ENCODE measurements at places on chromosomes 13 and 19.

GRCh38 chr13:45092663-45093062 lies 27.6 kb upstream of the GTF2F2 start:
- DNase-seq, result no peak

DNA sequence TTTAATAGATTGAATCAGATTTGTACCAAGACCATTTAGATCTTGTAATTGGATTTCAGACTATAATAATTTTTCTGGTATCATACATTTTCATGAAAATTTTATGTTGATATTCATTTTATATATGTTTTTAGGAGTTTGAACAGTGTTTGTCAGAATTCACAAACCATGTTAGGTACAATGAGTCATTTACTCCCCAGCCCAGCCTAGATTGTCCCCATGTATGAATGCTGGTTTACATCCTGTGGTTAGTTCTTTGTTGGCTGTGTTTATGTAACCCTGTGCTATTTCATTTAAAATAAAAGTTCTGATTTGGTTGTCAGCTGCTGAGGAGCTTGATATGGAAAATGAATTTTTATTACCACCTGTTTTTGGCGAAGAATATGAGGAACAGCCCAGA lies 96.7 kb downstream of the GJA3 start:
- no peak for DNase-seq

DNA sequence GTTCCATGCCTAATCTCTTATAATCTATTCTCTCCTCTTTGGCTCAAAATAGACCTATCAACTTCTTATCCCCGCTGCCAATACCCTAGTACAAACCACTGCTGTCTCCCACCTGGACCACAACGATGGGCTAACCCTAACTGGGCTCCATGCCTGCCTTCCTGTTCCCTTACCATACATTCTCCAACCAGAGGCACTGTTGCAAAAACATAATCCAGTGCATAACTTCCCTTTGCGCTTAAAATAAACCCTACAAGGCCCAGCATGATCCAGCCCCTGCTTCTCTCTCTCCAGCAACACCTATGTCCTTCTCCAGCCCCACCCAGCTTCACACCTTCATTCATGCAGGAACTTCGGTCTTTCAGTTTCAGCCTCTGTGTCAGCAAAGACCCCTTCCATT lies 27.4 kb upstream of the CEBPA start:
- no peak for DNase-seq

DNA sequence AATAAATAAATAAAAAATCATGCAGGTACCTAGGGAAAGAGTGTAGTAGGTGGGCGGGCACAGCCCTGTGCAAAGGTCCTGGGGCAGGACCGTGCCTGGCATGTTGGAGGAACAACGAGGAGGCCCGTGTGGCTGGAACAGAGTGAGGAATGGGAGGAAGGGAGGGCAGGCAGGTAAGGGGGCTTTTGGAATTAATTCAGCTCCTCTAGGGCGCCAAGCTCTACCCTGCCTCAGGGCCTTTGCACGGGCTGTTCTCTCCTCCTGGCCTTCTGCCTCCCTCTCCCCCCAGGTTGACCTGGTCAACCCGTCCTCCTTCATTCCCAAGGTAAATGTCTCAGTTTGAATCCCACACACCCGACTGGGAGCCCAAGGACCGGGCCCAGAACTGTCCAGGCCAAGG lies 31.1 kb upstream of the SEMA6B start:
- no peak for DNase-seq

DNA sequence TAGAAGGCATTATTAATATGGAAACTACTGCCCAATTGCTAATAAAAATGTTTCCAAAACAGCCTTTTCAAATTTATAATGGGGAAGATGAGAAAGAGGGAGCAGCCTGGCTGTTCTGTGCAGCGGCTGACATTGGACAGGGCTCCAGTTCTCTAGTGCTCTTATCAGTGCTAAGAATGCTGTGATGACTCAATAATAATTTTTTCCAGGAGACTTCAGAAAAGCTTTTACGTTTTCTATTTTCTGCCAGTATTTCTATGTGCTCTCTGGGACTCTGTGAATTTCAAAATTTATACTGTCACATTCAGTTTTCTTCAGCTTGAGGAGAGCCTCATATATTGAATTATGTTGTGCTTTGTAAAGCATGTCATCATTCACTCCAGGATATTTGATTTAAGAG lies 209.6 kb downstream of the VWA8 start:
- no peak for DNase-seq

GRCh38 chr19:10503002-10503789 lies at the start of gene KEAP1:
KEAP1 (minus strand) TSS chr19:10503356; CDS start chr19:10500033, 3,323 bp downstream.
- peak; percentile 84 for DNase-seq

- no peak for DNase-seq
These were observed 50.0 kb upstream of the WDFY2 start for GRCh38 chr13:51534041-51534817.

DNA sequence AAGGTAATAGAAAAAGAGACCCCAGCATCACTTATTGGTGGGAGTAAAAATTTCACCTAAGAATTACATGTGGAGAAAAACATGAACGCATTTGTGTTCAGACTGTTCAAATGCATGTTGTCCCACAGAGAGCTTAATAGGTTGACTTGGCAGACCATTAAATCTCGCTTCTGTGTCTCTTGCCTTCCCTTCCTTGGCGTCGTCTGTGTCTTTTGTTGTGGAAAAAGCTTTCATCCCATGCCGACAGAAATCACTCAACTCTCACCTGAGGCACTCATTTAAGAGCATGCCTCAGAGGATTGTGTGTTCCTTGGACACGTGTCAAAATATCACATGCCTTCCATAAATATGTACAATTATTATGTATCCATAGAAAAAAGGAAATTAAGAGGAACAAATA lies 24.4 kb upstream of the CACNA1A start:
- DNase-seq, result peak; percentile 59

DNA sequence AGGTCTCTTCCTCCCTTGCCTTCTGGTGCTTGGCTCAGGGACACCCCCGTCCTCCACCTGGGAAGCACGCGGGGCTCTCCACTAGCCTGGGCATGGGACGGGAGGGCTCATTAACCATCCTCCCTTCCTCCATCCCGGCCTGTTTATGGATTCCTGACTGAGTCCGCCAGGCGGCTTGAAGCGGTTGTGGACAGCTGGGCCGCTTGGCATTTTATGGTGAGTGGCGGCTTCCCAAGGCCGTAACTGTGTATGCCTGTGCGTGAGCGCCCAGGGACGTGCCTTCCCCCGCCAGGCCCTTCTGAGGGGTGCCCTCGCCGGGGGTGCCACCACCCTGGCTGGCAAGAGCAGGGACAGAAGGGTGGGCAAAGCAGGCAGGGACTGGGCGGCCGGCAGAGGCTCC lies 202.8 kb downstream of the URI1 start:
- DNase-seq, result no peak

GRCh38 chr19:2798733-2799132 lies 13.4 kb downstream of the THOP1 start:
- DNase-seq, result no peak

- peak; percentile 91 for DNase-seq
These were observed 511 bp downstream of the GARRE1 start for GRCh38 chr19:34254698-34255432.

- DNase-seq, result no peak
These were observed 16.3 kb downstream of the HSPH1 start for GRCh38 chr13:31145417-31145816.

- no peak for DNase-seq
These were observed 21.2 kb upstream of the MYDGF start for GRCh38 chr19:4691373-4691772.

DNA sequence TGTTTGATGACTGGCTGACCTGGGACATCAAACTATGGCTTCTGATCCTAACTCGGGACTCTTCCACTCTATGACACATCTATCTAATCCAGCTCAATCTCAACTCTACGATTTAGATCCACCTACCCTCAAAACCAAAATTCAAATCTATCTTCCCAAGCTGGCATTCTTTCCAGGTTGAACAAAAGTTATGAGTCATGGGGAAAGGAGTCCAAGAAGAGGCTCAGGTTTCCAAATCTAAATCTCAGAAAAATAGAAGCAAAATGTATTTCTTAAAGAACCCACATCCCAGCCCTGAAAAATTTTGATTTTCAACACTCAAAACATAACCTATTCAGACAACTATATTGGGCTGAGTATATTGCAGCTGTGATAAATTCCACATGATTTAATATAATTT lies 143.9 kb upstream of the IPO5 start:
- no peak for DNase-seq

Measured in NCI-H69 (cell line).